Ascending aorta (tissue), 2 donors: ENCODE measurements at places on chromosomes 12 and 14. TPM values are rescaled to one million over a fixed set of nuclear protein-coding genes. Genes with fewer than 3 reads are reported as not detected.

DNA sequence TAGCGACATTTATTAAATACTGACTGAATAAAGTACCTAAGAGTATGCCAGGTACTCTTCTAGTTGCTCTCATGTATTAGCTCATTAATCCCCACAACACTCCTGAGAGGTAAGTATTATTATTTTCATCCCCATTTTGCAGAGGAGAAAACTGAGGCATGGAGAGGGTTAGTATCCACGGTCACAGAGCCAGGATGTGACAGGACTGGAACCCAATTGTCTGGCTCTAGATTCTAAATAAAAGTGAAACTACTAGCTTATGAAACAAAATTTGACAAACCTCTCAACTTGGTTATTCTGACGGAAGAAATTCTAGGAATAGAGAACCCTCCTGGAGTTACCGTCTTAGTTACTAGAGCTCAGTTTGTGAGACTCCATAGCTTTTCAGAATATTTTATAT, 112.2 kb downstream of the CHST11 start:
- H3K36me3 ChIP-seq, result no peaks in the 10 kb centered on the region
- no peak for DNase-seq
- H3K27me3 ChIP-seq, result no peaks in the 10 kb centered on the region
- H3K4me3 ChIP-seq, result no peak overlapping the region
- no peak overlapping the region for H3K27ac ChIP-seq

GRCh38 chr12:70966046-70966445, 45.5 kb upstream of the PTPRR start:
- no peaks in the 10 kb centered on the region for H3K4me1 ChIP-seq
- no peaks in the 10 kb centered on the region for H3K27me3 ChIP-seq
- H3K36me3 ChIP-seq, result no peaks in the 10 kb centered on the region
- no peak overlapping the region for H3K27ac ChIP-seq
- H3K4me3 ChIP-seq, result no peak overlapping the region
- DNase-seq, result no peak

DNA sequence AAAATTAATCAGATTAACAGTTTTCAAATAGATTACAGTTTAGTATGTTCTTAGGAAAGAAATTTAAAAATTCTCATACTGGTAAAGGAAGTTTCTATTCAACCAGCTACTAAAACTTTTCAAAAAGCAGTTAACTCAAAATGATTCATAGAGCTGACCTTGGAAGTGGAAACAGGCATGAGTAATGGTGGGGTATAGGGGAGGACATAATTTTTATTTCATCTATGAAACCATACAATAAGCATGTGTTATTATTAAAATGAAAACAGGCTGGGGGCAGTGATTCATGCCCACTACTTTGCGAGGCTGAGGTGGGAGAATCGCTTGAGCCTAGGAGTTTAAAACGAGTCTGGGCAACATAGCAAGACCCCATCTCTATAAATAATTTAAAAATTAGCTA, 73.0 kb downstream of the DNAI7 start:
- no peaks in the 10 kb centered on the region for H3K36me3 ChIP-seq
- H3K27ac ChIP-seq, result no peak overlapping the region
- no peaks in the 10 kb centered on the region for H3K4me1 ChIP-seq
- no peaks in the 10 kb centered on the region for H3K27me3 ChIP-seq

DNA sequence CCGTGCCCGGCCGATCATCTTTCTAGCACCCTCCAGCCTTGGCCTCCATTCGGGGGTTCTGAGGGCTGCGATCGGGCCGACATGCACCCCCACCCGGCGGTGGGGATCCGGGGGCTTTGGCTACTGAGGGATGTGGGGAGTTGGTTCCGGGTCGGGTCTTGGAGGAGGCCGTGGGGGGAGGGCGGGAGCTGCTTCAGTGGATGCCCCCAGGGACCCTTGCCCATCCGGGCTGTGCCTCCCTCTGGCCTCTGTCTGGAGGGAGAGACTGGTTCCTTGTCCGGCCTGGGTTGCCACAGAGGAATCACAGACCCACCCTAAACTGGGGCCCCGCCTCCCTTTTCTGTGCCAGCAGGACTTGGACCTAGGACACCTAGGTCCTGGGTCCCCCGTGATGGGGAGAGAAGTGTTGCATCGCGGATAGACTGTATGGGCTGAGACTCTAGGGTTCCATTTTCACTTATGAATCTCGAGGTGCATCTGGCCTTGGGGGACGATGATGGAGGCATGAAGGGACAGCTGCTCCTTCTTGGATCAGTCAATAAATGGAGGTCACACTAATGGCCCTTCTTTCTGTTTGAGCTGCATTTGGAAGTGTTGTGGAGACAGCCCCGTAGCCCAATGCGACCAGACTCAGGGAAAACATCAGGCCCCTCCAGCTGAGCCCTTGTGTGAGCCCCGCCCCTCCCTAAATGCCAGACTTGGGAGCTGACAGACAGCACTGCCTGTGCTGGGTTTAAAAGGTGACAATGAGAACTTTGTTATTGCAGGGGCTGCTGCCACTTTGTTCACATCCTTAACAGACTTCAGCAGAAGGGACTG, 577 bp downstream of the DTX3 start:
- peak; percentile 82 for DNase-seq
- peak overlapping the region; percentile 98 for H3K27ac ChIP-seq
- no peaks in the 10 kb centered on the region for H3K4me1 ChIP-seq
- peaks cover 29% of the 10 kb centered on the region for H3K36me3 ChIP-seq

- H3K4me1 ChIP-seq, result no peaks in the 10 kb centered on the region
- H3K36me3 ChIP-seq, result no peaks in the 10 kb centered on the region
- H3K27ac ChIP-seq, result no peak overlapping the region
- no peak overlapping the region for H3K4me3 ChIP-seq
- DNase-seq, result no peak
Measured at GRCh38 chr12:20404576-20405346, 36.4 kb downstream of the PDE3A start.

DNA sequence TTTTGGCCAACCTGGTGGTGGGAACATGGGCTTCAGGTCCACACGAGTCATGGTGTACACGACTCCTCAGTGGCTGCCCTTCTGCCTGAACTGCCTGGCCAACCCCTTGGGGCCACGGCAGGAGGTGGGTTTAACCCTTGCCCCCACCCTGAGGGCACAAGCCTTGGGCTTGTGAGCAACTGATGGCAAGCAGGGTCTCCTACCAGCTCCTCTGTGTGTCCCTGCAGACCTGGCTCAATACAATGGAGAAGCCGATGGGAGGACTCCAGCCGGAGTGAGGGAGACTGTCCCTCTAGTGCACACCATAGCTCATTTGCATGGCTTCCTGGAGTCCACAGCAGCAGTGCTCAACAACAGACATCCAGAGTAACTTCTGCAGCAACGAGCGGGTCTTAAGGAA, 28.0 kb downstream of the JAG2 start:
- peaks cover 23% of the 10 kb centered on the region for H3K36me3 ChIP-seq
- no peaks in the 10 kb centered on the region for H3K4me1 ChIP-seq
- H3K27ac ChIP-seq, result no peak overlapping the region
- H3K27me3 ChIP-seq, result no peaks in the 10 kb centered on the region
- H3K4me3 ChIP-seq, result no peak overlapping the region

DNA sequence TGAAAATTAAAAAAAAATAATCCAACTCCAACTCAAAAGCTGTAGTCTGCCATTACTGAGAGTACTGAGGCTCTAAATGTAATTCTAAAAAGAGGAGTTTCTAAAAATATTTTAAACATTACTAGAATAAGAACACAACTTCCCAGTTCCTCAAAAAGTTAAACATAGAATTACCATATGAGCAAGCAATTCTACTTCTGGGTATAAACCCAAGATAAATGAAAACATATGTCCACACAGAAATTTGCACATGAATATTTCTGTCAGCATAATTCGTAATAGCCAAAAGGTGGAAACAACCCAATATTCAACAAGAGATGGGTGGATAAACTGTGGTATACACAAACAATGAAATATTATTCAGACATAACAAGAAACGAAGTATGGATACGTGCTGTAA, 15.0 kb upstream of the NR2C1 start:
- H3K36me3 ChIP-seq, result no peaks in the 10 kb centered on the region
- no peaks in the 10 kb centered on the region for H3K27me3 ChIP-seq
- H3K27ac ChIP-seq, result no peak overlapping the region
- H3K4me3 ChIP-seq, result no peak overlapping the region

DNA sequence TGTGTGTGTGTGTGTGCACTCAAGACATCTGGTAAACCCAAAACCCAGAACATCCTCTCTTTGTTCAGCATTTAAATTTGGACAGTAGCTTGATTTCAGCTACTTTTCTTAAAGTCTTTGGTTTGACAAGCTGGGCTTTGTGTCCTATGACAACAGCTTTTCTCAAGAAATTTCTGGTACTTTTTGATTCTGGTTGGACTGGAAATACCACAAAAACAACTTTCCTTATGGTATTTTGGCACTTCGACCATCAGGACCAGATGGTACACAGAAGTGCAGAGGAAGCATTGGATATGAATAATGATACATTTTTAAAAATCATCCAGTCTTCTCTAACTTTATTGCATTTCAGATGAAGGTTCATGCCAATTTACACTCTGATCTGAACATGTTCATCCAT, 286.6 kb upstream of the FLRT2 start:
- H3K4me3 ChIP-seq, result no peak overlapping the region
- no peaks in the 10 kb centered on the region for H3K36me3 ChIP-seq
- no peak for DNase-seq
- no peaks in the 10 kb centered on the region for H3K27me3 ChIP-seq

- no peak overlapping the region for H3K4me3 ChIP-seq
- no peaks in the 10 kb centered on the region for H3K4me1 ChIP-seq
- no peak overlapping the region for H3K27ac ChIP-seq
- DNase-seq, result no peak
- no peaks in the 10 kb centered on the region for H3K27me3 ChIP-seq
- peaks cover 24% of the 10 kb centered on the region for H3K36me3 ChIP-seq
Measured at GRCh38 chr12:82474798-82475184, 116.5 kb downstream of the METTL25 start.

- no peak overlapping the region for H3K27ac ChIP-seq
- H3K4me3 ChIP-seq, result no peak overlapping the region
- H3K36me3 ChIP-seq, result no peaks in the 10 kb centered on the region
Measured at GRCh38 chr14:96156804-96157760, 47.6 kb upstream of the BDKRB2 start.

DNA sequence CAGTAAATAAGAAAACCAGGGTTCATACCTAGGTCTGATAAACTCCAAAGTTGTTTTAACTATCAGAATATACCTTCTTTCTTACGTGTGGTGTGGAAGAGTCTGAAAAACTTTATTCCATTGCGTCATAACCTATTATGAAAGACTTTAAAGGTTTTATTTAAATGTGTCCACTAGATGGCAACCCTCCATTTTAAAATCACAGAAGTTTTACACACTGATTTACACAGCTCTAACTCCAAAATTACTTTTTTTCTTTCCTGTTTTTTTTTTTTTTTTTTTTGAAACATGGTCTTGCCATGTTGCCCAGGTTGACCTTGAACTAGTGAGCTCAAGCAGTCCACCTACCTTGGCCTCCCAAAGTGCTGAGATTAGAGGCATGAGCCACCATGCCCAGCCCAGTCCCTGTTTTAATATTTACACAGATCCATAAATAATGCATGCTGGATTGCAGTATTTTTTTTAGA, 17.3 kb upstream of the TMPRSS12 start:
- peak overlapping the region; percentile 51 for H3K27ac ChIP-seq
- H3K27me3 ChIP-seq, result no peaks in the 10 kb centered on the region
- no peaks in the 10 kb centered on the region for H3K36me3 ChIP-seq
- H3K4me3 ChIP-seq, result no peak overlapping the region
- DNase-seq, result no peak
- no peaks in the 10 kb centered on the region for H3K4me1 ChIP-seq

- peak overlapping the region; percentile 62 for H3K4me3 ChIP-seq
- DNase-seq, result no peak
- no peaks in the 10 kb centered on the region for H3K27me3 ChIP-seq
Measured at GRCh38 chr12:21527451-21528180, 1.5 kb downstream of the SPX start.

- no peak for DNase-seq
- H3K36me3 ChIP-seq, result no peaks in the 10 kb centered on the region
- peak overlapping the region; percentile 63 for H3K27ac ChIP-seq
- H3K4me3 ChIP-seq, result peak overlapping the region; percentile 28
- peaks cover 19% of the 10 kb centered on the region for H3K4me1 ChIP-seq
Measured at GRCh38 chr12:99911967-99912366, 72.8 kb downstream of the ANKS1B start.

Gene PSME2
- total RNA-seq, result 100 TPM

Gene TMEM117
- total RNA-seq, result 0.43 TPM

Gene CD63
- total RNA-seq, result 566 TPM

Gene SYCP3
- total RNA-seq, result not detected

Gene GPRC5D
- total RNA-seq, result not detected

Gene KCNH3
- not detected for total RNA-seq

Gene APOF
- total RNA-seq, result not detected

Gene TAS2R9
- total RNA-seq, result not detected
